Stimulated activated CD8-positive, alpha-beta memory T cell treated with anti-CD3 and anti-CD28 coated beads, Interleukin-4, amount 100 ng/mL, for 24 hours (primary cell): ENCODE measurements at places on chromosomes 3 and 15.

DNA sequence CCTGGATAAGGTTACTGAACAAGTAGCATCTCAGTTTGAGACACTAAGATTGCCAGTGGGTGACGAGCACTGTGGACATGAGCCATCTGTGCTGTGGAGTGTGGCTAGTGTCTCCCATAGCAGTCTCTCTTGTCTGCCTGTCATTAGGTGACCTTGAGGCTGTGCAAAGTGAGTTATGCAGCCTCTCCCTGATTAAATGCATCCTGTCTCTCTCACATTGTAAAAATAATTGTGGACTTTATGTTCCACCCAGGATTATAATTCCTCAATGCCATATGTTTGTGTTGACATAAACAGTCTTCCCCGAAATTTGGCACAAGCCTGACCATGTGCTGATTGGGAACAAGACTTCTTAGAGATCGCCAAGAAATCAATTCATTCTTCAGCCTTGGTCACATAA lies 168.9 kb downstream of the MYRIP start:
- DNase-seq, result no peak

DNA sequence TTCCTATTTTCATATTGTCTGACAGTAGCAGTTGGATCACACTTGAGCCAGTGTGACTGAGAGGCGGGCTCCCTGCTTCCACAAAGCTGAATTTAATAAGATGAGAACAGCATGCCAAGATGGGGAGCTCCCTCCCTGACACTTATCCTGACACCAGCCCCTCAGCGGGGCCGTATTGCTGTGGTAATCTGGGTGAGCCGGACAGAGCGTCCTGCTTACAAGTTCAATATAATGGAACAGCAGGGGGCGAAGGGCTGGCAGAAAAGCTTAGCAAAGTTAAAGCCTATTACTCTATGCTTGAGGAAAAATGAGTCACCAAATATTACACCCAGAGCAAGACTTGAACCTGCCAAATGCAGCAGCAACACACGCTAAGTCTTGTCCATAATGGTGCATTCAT lies 163.8 kb upstream of the CMC1 start:
- DNase-seq, result no peak

DNA sequence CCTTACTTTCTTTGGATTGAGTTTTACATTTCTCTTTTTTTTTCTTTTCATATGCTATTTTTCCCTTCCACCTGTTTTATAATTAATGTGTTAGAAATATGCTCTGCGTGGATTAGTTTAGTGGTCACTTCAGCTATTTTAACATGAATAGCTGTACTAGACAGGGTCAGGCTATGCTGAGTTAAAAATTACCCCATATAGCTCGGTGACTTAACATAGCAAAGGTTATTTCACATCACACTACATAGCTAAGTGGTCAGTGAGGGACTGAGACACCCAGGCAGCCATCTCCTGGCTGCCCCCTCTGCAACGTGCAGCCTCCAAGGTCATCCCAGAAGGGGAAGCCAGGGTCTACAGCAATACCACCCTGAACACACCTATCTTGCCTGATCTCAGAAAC lies 46.9 kb upstream of the KIF23 start:
- DNase-seq, result no peak

- no peak for DNase-seq
These were observed 211.4 kb downstream of the IL5RA start for GRCh38 chr3:2898591-2899353.

DNA sequence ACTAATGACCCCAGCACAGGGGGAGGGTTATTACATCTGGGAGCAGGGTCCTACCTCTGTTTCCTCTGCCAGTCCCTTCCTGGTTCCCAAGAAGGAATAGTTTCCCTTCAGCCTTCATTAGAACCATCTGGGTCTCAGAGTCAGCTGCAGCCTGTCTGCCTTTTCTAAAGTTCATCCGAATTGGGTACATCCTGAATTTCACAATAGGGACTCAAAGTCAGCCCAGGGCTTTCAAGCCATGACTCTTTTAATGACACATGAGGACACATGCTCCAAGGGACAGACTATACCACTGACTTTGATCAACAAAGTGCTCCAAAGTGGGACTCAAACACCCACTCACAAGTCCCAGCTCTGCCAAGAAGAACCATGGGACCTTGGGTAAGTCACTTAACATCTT lies 12.7 kb upstream of the CRABP1 start:
- no peak for DNase-seq
